ENCODE measurements at places on chromosomes 5 and 9. TPM values are rescaled to one million over a fixed set of nuclear protein-coding genes. Genes with fewer than 3 reads are reported as not detected.

The SYK gene
- polyA plus RNA-seq, result 4.9 TPM

GRCh38 chr9:34592895-34593601, 3.5 kb upstream of the CNTFR start:
- DNase-seq, result no peak

- DNase-seq, result no peak
These were observed 59.2 kb downstream of the NSUN2 start for GRCh38 chr5:6573651-6574101.

The LMNB1 gene
- polyA plus RNA-seq, result 52.3 TPM

DNA sequence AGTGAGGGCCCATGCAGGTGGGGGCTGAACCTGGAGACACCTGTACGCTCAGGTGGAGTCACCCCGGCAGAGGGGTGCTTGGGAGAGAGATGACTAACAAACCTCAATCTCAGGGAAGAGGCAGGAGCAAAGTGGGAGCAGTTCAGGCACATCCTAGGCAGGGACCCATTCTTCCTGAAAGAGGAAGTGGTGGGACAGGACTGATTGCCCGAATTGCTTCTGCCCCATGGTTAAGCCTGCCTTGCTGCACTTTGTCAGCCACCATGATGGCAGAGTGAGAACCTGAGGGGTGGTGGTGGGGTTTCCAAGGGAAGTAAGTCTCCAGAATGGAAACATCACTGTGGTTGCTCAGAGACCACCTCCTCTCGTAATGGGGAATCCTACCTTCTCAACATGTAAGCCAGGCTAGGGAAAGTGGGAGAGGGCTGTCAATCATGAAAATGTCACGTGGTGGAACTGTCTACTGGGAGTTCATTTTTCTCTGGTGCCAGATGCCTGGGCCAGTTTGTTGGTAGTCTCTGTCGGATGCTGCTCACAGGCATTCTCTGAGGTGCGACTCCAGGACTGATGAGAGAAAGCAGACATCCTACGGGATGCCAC, 150.4 kb downstream of the HSPA4 start:
- no peak for DNase-seq

GRCh38 chr5:106195679-106196474, 1474.9 kb downstream of the EFNA5 start:
- no peak for DNase-seq

DNA sequence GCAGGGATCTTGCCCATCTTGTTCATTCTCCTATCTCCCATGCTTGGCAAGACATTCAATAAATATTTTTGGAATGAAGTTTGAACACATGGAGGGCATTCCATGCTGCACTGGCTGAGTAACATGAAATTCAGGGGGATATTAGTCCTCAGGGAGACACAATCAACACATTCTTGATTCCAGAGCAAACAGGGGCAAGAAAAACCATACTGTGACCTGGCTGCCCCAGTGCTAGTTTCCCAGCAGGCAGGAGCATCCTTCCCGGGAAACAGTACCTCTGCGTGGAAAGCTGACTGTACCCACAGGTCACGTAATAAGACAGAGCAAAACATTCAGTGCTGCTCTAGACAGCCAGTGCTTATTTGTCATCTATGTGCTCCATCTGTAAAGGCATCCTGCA, 66.3 kb upstream of the SPOCK1 start:
- peak; percentile 35 for DNase-seq

- no peak for DNase-seq
These were observed 3.1 kb downstream of the KLF9 start for GRCh38 chr9:70411121-70411929.

DNA sequence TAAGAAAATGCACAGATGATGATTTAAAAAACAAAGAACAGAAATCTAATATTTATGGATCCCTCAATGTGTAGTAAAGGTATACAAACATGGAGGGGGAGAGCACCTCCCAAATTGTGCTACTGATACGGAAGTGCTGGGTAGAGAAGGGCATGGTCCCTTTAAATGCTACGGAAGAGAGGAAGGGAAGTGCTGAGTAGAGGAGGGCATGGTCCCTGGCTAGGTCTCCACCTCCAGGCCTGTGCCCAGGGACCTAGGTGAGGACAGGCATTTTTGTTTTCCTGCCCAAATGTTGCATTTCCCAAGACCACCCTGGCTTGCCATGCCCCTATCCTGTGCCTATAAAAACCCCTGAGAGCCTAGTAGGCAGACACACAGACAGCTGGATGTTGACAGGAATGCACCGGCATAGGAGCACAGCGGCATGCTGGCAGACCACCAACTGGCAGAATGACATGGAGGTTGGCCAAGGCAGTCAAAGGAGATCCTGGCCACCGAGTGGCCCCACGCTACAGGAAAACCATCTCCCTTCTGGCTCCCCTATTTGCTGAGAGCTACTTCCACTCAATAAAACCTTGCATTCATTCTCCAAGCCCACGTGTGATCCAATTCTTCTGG, 62.1 kb upstream of the SPDL1 start:
- no peak for DNase-seq

The CDC20B gene
- not detected for polyA plus RNA-seq

- no peak for DNase-seq
These were observed 34.0 kb upstream of the SYK start for GRCh38 chr9:90767523-90768100.

- DNase-seq, result peak; percentile 44
These were observed 1.1 kb downstream of the MAMDC2 start for GRCh38 chr9:70044490-70045307.

The CATSPER3 gene
- 0.45 TPM for polyA plus RNA-seq

DNA sequence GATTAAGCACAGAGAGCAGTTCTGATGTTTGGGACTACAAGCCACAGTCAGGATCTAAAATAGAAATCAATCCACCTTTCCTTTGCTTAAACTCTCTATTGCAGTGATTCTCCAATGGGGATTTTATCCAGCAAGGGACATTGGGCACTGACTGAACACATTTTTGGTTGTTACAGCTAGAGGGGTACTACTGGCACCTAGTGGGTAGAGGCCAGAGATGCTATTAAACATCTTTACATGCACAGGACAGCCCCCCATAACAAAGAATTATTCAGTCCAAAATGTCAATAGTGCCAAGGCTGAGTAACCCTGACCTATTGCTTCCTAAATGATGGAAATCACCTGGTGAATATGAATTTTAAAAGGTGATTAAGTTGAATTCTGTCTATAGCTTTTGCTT, 12.0 kb downstream of the ZNF622 start:
- no peak for DNase-seq

The SLC1A3 gene
- 18.0 TPM for polyA plus RNA-seq

GRCh38 chr5:113099822-113100221, 123.2 kb downstream of the DCP2 start:
- no peak for DNase-seq

GRCh38 chr5:175306381-175306780, 137.6 kb downstream of the DRD1 start:
- no peak for DNase-seq

The N4BP3 gene
- polyA plus RNA-seq, result 23.3 TPM

- no peak for DNase-seq
These were observed 1.8 kb downstream of the TSC1 start for GRCh38 chr9:132942541-132943182.
